ENCODE measurements at places on chromosomes 5 and 9.

DNA sequence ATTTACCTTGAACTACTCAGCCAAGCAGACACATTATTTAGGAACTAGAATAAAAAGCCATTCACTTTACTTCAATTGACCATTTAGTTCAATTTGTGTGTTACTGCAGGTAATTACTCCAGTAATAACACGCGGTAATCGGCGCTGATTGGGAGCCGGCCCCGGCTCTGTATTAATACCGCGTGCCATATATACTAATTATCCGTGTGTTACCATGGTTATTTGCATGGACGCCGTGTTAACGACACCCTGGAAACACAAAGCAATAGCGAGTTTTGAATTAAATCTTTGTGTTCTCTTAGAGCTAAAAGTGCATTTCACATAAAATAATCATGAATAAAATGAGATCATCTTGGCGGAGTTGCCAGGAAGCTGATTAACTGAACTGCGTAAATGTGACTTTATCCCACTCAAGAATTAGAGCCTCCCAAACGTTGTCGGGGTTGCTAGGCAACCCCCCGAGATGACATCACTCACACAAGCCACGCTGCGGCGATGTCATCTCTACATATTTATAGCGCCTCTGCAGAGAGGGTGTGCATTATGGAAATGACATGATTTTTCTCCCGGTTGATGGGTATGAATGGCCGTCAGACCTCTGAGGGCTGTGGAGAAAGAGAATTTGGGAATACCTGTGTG is 41.4 kb upstream of the RNU6ATAC start:
- no peak for DNase-seq

DNA sequence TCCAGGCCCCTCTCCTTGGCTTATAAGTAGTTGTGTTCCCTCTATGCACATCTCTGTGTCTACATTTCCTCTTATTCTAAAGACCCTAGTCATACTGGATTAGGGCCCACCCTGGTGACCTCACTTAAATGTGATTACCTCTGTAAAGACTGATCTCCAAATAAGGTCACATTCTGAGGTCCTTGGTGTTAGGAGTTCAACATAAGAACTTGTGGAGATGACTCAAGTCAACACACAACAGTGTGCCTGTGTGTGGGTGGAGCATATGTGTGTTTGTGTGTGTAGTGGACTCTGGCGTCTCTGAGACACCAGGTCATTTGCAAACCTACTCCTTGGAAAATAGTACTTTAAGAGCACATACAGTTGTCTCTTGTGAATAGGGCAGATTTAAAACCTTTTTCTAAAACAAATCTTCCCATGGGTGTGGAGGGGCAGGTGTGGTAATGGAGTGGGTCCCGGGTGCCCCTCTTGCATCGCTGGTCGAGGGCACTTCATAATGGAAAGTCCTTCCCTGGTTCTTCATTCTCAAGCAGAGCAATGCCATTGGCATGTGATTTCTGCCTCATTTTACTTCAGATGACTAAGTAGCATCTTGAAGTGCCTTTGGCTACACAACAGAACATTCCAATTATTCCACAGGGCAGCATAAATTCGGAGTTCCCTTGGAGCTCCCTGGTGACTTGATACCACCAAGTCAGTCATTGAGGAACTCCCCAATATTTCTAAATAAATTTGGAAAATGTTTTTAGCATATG is 84.4 kb downstream of the C9orf152 start:
- no peak for DNase-seq

DNA sequence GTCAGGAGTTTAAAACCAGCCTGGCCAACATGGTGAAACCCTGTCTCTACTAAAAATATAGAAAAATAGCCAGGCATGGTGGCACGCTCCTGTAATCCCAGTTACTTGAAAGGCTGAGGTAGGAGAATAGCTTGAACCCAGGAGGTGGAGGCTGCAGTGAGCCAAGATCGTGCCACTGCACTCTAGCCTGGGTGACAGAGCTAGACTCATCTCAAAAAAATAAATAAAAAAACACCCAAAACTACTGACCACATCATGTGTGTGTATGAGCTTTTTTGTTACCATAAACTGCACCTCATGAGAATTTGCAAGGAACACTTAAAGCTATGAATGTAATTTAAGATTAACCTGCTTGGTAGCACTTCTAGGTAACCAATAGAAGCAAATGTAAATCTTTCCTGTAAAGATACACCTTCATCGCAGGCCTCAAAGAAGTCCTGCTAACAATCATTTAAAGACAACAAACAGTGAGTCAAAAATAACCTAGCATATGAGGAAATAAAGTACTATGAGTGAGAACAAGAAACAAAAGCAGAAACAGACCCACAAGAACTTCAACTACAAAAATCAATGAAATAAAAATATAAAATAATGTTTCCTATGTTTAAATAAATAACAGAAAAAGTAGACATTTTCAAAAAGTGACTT is 13.0 kb downstream of the SLC38A9 start:
- DNase-seq, result no peak

DNA sequence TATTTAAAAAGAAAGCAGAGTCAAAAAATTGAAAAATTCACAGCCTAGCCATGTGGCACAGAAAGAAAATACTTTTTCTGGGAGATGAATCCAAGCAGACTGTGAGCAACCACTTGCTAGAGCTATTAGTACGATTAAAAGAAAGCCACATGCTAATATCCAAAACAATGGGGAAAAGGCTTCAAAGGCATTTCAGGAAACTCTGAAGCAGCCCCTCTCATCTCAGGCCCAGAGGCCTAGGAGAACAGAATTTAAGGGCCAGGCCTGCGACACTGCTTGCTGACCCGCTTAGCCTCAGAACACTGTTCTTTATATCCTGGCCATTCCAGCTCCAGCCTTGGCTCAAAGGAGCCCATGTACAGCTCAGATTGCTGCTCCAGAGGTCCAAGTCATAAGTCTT is 1257.0 kb upstream of the CDH18 start:
- DNase-seq, result no peak

- DNase-seq, result no peak
Measured at GRCh38 chr9:113548221-113549041, 84.9 kb downstream of the RGS3 start.
